ENCODE measurements at places on chromosomes 1 and 21.
A peak's percentile ranks its signal among the peaks of the same experiment; 100 is the strongest.

DNA sequence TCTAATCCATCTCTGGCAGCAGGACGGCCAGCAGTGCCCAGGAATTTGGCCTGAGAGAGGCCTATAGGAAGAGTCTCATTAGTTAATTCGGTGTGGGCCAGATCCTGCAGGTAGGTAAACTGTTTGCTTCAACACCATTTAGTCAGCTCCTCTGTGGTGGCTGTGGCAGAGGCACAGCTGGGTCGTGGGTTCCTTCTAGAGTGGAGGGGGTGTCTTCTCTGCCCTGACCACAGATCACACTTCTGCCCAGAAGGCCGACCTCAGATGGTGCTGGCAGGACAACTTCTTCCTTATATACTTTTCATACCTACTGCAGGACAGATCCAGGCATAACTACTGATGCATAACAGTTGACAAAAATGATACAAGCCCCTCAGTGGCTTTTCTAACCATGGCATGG, 281.4 kb downstream of the RPS6KC1 start:
- ATAC-seq, result no peak

DNA sequence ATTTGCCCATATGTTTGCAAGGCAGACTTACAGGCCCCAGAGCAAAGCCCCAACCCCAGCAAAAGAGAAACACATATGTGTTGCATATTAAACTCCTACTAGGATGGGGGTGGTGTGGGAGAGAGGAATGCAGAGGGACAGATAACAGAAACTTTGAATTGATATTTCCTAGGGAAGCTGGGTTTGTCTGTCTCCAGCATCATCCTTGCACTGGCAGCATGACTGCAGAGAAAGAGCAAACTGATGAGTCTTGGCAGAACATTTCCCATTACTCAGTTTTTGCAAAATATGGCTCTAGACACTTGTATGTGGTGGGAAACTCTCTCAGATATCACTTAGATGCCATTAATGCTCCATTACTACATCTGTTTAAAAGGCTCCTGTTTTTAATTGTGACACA, 43.8 kb upstream of the MARK1 start:
- no peak for ATAC-seq

DNA sequence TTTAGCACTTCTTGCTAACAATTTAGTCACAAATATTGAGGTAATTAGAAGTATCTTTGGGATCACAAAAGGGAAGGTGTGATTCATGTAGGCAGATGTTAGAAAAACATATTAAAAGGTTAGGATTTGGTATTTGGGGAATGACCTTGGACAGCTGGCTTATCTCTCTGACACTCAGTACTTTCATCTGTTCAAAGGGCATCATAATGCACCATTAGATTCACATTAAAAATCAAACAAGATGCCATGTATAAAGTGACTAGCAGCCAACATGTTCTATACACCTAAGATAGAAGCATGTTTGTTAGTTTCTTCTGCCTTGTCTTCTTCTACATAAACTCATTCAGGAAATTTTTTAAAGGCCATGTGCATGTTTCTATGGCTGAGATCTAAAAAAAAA, 56.5 kb upstream of the ESRRG start:
- no peak for ATAC-seq

DNA sequence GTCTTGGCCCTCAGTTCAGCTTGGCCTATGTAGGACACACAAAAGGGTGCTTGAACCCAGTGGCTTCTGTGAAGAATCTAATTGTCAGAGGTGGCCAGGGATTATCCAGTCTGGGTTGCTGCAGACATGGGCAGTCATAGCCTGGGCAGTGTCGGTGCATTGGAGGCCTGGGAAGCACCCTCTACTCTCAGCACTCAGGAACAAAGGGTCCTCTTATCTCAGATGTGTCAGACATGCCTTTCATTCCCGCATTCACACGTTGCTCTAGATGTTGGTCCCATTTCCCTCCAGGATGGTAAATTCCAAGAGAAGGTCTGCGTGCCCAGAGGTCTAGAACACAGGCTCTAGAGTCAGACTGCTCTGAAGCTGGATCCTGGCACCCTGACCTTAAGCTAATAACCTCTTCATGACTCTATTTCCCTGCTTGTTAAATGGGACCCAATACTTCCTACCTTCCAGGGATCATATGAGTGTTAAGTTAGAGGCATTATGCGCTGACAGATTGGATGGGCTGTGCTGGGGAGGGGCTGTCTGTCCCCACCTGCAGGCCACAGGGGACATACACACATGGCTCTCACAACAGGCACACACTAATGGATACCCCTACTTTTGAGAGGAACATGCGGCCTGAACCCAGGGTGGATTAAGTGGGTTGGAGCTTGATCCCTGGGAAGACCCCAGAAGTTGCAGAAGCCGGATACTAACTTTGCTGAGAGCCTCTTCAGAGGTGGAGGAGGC, 16.5 kb upstream of the EDN2 start:
- ATAC-seq, result no peak

- ATAC-seq, result no peak
Measured at GRCh38 chr1:148317288-148317985, 165.4 kb upstream of the NBPF11 start.

GRCh38 chr21:31888936-31889371, 16.1 kb downstream of the HUNK start:
- ATAC-seq, result no peak

DNA sequence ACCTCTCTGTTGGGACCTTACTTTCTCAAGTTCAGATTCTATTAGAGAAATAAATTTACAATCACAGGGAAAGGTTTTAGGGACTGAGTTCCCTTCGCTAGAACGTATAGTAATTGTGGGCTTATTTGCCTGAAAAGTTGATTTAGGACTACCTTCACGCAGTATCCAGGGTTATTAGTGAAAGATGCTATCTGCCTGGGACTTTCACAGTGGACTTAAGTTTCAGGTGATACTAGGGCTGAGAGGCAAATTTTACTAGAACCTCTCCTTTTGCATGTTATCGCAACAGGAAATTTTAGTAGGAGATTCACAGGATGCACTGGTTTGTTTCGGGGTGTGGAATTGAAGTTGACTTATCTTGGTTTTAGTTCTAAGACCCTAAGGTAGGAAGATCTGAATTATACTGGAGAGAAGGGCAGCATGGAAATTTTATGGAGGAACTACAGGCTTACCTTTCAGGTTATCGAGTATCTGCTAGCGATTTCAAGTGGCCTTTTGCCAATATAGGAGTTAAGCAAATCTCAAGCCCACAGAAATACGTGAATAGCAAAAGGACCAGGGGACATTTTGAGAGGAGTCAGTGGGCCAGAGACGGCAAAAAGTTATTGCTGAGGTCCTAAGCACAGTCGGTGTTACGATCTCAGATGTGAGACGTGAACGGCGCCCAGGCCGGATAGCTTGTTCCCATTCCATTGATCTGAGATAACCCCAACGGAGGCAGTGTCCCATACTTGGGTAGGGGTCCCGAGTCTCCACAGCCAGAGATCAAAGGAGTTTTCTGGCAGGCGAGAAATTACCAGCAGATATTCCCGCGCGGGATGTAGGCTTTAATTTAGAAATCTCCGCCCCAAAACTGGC, 723 bp upstream of the GNAI3 start:
- ATAC-seq, result no peak

GRCh38 chr1:23400324-23401114, 24.0 kb downstream of the TCEA3 start:
- no peak for ATAC-seq

DNA sequence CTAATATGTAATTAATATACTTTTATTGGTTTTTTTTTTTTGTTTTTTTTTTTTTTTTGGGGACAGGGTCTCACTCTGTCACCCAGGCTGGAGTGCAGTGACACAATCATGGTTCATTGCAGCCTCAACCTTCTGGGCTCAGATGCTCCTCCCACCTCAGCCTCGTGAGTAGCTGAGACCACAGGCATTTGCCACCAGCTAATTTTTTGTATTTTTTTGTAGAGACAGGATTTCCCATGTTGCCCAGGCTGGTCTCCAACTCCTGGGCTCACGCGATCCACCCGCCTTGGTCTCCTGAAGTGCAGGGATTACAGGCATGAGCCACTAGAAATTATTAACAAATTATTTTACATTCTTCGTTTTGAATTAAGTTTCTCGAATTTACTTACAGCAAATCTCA, 16.8 kb upstream of the POGZ start:
- no peak for ATAC-seq

DNA sequence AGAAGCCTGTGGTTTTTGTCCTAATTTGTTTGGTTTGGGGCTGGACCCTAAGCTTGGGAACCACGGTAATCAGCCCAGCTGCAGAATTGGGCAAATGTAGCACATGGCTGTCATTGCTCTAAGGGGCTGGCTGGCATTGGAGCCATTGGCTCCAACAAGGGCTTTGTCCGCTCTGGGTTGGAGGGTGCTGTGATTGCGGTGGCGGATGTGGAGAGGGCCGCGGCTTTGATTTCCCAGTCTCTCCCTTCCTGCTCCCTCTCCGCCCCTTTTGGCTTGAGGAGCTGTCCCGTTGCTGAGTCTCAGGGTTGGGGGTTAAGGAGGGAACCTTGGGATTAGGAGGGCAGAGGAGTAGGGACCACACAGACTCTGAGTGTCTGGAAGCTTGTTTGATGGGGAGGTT, 91.7 kb upstream of the CD34 start:
- no peak for ATAC-seq

GRCh38 chr1:244964112-244964971, 100.0 kb upstream of the HNRNPU start:
- ATAC-seq, result no peak

GRCh38 chr1:61361931-61362330, 279.6 kb downstream of the NFIA start:
- ATAC-seq, result no peak

- peak; percentile 72 for ATAC-seq
Measured at GRCh38 chr1:66243548-66244130, 290.3 kb upstream of the SGIP1 start.

DNA sequence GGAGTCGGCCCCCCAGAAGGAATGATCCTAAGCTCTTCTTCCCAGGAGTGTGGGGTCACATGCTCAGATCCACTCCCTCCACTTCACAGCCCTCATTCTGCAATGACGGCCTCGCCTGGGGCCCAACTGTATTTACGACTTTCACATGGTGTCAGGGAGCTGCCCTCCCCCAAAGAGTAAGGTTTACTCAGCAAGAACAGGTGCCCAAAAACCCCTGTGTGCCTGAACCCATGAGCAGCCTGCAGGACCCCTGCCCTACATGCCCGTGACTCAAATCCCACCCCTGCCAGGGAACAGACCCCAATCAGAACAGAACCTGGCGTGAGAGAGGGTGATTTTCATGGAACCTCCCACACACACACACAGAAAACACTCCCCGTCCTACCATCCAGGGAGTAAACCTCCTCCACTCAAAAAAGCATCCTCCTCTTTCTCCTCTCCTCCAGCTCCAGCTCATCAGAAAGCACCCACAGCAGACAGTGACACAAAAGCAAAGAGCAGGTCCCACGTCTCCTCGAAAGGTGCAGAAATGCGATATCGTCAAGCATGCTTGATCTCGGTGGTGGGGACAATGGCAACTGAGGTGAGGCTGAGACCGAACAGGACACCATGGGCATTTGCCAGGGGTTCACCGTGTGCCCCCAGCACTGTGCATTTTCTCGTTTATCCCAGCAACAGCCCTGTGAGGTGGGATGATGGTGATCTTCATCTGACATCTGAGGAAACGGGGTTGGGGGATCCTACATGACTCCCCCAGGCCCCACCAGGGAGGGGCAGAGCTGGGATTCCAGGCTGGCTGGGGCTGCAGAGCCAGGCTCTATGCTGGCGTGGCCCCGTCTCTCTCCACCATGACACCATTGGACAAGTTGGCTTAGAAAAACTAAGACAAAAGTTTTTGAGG, 397.9 kb downstream of the NPHP4 start:
- no peak for ATAC-seq

DNA sequence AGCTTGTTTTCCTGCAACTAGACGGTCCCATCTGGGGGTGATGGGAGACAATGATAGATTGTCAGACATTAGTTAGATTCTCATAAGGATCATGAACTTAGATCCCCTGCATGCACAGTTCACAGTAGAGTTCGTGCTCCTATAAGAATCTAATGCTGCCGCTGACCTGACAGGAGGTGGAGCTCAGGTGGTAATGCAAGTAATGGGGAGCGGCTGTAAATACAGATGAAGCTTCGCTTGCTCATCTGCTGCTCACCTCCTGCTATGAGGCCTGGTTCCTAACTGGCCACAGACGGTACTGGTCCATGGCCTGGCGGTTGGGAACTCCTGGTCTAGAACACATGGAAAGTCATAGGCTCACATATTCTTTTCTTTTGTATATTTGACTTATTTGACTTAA, 42.0 kb downstream of the NIBAN1 start:
- no peak for ATAC-seq

DNA sequence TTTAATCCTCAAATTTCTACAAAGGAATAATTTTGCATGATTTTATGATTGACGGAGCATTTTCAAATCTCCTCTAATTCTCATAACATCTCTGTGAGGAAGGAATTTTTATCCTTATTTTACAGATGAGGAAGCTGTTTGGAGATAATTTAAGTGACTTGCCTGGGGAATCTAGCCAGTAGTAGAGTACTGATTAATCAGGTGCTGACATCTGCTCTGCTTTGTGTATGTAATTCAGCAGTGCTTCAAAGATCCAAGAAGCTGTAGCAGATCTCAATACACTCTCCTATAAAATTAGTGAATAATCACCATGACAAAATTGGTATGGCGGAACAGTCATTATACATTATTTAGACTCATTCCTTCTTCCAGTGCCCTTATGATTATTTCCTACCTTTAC, 46.0 kb downstream of the DPH5 start:
- no peak for ATAC-seq

GRCh38 chr1:67749844-67750690, 65.1 kb downstream of the GADD45A start:
- ATAC-seq, result no peak

GRCh38 chr1:169610108-169610507, 19.8 kb downstream of the SELP start:
- ATAC-seq, result no peak

DNA sequence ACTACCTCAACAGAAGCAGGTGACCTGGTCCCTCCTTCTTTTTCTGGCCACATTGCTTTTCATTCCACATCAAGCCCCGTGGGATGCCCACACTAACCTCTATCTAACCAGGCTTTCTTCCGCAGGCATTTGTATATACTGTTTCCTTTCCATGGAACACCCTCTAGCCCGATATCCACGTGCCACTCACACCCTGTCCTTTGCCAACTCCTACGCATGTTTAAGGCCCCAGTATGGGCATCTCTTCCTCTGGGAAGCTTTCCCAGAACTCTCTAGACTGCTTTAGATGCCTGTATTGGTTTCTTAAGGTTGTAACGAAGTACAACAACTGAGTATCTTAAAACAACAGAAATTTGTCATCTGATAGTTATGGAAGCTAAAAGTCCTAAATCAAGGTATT, 121.0 kb downstream of the TNR start:
- ATAC-seq, result no peak

GRCh38 chr1:157442065-157442464, 110.2 kb downstream of the FCRL5 start:
- ATAC-seq, result no peak

- no peak for ATAC-seq
Measured at GRCh38 chr21:16422702-16423101, 692.9 kb downstream of the USP25 start.

- no peak for ATAC-seq
Measured at GRCh38 chr1:151702936-151703335, 13.7 kb downstream of the CELF3 start.

- no peak for ATAC-seq
Measured at GRCh38 chr1:53111073-53111556, 31.3 kb downstream of the SLC1A7 start.

GRCh38 chr1:70509996-70510876, 99.2 kb downstream of the CTH start:
- peak; percentile 76 for ATAC-seq
